ENCODE measurements at places on chromosomes 7 and 10.

DNA sequence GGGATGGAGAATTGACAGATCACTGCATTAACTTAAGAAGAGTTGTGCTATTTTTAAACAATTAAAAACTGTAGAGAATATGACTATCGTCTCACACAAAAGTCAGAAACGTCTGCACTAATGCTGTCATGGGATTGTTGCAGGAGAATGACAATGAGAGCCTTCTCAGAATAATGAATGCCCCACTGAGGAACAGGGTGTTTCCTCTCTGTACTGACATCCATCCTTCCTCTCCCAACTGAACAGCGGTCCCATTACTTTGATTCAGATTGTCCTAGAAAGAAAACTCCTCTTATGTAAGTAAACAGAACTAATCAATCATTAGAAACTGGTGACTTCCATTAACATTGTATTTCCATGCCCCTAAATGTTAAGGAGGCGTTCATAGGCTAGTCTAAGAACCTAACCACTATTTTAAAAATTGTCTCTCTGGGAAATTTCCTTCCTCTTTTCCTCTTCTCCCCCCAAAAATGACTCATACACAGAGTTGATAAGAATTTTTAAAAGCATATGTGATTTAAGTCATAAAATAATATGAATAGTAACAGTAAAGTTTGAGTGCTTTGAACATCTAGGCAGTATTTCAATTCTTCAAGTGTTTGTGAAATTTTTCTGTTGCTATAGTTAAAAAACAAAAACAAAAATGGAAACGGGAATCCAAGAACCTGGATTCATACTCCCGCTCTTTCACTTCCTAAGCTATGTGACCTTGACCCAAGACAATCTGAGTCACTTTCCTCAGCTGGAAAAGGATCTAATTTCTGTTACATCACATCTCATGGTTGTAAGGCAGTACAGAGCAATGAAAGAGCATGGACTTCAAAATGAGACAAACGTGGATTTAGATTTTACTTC lies 12.7 kb upstream of the MACC1 start:
- DNase-seq: no peak

- DNase-seq: peak; percentile 68
These were observed at the start of gene HILPDA for GRCh38 chr7:128455543-128456254. Gene HILPDA, plus strand, starts transcription at chr7:128455878. Its CDS starts 1,391 bp downstream, at chr7:128457269.

- no peak for DNase-seq
These were observed 81.1 kb upstream of the FZD1 start for GRCh38 chr7:91182819-91183764.

DNA sequence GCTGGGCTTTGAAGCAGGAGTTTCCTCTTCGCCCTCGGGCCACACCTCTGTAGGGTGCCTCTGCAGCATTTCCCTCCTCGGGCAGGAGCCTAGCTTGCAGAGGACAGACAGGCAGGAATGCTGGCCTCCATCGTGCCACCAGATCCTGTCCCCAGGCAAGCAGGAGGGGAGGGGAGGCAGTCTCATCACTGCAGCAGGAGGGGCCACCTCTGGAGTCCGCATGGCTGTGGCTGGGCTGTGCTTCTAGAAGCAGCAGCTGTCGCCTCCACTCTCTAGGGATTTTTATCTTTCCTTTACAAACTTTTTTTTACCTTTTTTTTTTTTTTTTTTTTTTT lies 181.4 kb downstream of the CUX1 start:
- DNase-seq: no peak

DNA sequence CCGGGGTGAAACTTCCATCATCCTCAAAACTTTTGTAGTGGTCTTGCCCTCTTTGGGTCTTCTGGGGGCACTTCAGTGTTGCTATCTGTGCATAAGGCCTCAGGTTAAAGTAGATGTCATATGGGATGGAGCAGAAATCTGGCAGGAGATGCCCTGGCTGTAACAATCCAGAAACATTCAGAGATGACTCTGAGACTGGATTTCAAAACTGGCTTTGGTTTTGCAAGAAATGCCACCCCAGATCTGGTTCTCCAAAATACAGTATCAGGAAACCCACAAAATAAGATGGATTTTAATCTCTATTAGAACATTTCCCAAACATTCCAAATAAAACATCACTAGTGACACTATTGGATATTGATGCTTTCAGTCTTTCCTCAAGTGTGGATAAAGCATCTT lies 191.5 kb downstream of the REEP3 start:
- DNase-seq: no peak

GRCh38 chr10:83632701-83633100 lies 506.6 kb upstream of the GHITM start:
- no peak for DNase-seq

DNA sequence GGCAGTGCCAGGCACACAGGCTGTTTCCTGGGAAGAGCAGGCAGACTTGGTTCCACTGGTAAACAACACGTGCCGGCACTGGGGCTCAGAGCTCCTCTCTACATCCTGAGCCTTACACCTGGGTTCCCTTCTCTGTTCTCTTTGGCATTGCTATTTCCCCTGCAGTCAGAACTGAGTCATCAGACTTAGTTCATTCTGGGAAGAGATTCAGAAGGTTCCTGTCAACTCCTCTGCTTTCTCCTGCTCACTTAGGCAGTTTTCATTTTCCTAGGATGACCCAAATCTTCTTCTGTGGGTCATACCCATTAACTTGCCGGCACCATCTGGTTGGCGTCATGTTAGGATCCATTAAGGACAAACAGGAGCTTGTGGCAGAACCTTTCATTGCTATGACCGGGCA lies 33.4 kb upstream of the LRRC18 start:
- DNase-seq: no peak

- no peak for DNase-seq
These were observed 160.2 kb downstream of the SRPK2 start for GRCh38 chr7:105228555-105228954.

- DNase-seq: no peak
These were observed 459 bp downstream of the CYCS start for GRCh38 chr7:25124465-25125136.

DNA sequence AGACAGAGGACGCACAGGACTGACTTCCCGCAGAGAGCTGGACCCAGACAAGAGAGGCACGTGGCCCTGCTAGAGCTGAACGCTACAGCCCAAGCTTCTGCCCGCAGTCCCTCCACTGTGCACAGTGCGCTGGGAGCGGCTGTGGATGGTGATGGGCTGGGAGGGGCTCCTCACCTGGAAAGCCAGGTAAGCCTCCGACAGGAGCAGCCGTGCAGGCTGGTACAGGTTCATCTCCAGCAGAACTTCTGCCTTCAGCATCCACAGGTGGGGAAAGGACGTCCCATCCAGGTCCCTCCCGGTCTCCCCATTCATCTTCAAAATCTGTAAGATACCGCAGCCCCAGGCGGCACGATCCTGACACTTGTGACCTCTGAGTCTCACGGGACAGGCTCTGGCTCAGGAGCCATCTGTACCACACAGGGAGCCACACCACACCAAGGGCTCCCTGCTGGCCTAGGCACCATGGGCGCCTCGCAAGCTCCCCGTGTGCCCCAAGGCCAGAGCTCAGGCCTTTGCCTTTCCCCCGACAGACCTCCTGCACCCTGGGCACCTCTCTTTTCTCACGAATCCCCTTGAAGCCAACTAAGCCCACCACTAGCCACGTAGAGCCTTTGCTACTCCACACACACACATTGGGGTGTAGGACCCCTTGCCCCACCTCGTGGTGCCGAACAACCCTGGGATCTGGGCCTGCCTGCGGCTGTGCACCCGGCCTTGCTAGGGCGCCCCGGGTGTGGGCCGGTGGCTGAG lies 76.3 kb downstream of the CFAP46 start:
- DNase-seq: no peak

- no peak for DNase-seq
These were observed 259.3 kb downstream of the HTR7 start for GRCh38 chr10:90598513-90598912.

- no peak for DNase-seq
These were observed 999.1 kb upstream of the MBL2 start for GRCh38 chr10:53771701-53772100.

GRCh38 chr10:62699148-62699547 lies 105.4 kb upstream of the ADO start:
- no peak for DNase-seq

- no peak for DNase-seq
These were observed 1.9 kb downstream of the SFTPD start for GRCh38 chr10:79947083-79947415.

DNA sequence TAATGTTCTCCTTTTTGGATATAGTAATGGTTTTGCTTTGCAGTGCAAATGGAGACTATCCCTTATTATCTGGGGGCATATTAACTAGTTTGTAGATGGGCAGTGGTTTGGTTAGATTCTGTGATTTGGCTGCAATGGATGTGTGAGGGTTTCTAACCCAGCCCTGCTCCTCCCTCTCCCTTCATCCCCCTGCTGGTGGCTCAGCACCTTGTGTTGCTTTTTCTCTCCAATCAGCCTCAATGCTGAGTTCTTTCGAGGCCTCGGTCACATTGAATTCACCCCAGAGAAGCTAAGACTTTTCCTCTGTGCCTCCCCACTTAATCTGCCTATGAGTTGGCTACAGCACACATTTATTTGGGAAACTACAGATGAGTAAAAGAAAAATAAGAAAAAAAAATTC lies 120.0 kb downstream of the MALRD1 start:
- DNase-seq: no peak

- no peak for DNase-seq
These were observed 85.9 kb upstream of the NPVF start for GRCh38 chr7:25314094-25314730.

DNA sequence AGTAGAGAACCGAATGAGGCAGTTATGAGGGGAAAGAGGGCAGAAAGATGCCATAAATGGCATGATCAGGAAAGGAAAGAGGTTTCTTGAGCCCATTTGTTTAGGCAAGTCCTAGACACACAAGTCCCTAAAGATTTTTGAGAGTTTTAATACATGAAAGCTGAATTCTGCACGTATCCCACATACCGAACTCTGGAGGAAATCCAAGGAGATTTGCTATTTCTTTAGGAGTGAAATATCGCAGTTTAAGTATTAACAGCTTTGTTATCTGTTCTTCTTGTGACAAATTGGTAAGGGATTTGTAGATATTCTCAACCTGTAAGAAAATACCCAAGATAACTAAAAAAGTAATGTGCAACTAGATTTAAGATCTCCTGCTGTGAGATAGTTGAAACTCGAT lies 23.7 kb upstream of the CUBN start:
- no peak for DNase-seq

- no peak for DNase-seq
These were observed 173.5 kb downstream of the CUX1 start for GRCh38 chr7:101990811-101991418.

DNA sequence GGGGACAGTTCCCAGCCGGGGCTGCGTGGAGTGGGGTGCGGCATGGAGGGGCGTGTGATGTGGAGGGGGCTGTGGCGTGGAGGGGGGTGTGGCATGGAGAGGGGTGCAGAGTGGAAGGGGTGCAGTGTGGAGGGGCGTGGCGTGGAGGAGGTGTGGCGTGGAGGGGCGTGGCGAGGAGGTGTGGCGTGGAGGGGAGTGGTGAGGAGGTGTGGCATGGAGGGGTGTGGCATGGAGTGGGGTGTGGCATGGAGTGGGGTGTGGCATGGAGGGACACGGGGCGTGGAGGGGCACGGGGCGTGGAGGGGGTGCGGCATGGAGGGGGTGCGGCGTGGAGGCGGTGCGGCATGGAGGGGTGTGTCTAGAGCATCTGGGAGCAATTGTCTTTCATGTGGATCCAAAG lies 33.6 kb downstream of the NKX6-2 start:
- no peak for DNase-seq

DNA sequence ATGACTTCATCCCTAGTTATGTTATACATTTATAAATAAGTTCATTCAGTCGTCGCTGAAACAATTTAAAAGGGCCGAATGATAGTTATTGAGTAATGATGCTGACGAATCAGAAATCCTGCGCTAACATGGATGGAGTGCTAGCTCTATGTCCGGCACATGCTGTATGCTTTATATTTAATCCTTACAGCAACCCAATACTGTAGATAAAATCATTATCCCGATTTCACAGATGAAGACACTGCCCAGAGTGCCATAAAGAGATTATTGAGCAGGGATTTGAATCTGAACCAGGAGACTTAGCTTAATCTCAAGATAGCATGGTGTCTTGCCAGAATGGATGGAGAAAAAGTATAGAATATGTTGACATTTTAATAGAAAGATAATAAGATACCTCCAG lies 1.1 kb upstream of the ICA1 start:
- no peak for DNase-seq

- peak; percentile 32 for DNase-seq
These were observed 48.7 kb downstream of the PODXL start for GRCh38 chr7:131507592-131508331.

DNA sequence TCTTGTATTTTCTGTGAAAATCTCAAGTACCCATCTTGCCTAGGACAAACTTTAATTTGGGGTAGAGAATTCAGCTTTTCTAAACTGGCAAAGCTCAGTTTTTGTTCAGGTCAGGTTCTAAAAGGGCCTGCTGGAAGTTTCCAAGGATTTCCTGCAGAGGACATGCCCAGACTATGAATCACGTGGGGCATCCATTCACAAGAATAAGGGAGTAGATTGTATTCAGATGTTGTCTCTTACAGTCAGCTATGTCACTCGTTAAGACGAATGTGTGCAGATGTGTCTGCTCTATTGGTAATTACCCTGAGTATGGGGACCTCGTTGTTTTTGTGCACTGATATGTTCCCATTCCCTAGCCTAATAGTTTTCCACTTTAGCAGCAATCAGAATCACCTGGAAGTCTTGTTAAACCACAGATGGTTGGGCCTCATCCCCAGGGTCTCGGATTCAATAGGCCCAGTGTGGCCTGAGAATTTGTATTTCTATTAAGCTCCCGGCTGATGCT lies 81.0 kb upstream of the ITPRID1 start:
- no peak for DNase-seq

- no peak for DNase-seq
These were observed 26.1 kb upstream of the C10orf53 start for GRCh38 chr10:49653273-49653929.

GRCh38 chr7:71705217-71705616 lies 573.3 kb downstream of the GALNT17 start:
- no peak for DNase-seq

DNA sequence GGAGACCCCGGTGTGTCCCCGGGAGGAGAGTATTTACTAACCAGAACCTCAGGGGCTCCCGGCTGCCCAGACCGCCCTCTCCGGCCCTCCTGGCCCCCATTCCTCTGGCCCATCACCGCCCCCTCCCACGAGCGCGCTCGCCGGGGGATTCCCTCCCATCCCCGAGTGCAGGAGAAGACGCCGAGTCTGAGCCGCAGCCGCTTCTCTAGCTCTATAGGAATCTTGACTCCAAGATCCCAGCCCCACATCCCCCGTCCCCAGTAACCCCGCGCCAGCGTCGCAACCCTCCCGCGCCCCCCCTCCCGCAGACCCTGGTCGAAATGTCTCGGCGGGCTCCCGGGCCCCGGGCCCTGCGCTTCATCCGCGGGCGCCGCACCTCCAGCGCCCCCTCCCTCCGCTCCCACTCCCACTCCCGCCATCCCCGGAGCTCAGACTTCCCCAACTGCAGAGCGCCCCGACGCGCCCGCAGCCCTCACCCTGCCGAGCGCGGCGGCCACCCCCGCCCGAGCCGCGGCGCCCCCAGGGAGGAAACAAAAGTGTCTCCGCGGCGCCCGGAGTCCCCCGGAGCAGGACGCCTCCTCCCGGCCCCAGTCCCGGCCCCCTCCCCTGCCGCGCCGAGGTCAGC lies 541 bp downstream of the ELMO1 start:
- DNase-seq: no peak
